Kidney capillary endothelial cell (primary cell): ENCODE measurements at places on chromosomes 3 and 15.

DNA sequence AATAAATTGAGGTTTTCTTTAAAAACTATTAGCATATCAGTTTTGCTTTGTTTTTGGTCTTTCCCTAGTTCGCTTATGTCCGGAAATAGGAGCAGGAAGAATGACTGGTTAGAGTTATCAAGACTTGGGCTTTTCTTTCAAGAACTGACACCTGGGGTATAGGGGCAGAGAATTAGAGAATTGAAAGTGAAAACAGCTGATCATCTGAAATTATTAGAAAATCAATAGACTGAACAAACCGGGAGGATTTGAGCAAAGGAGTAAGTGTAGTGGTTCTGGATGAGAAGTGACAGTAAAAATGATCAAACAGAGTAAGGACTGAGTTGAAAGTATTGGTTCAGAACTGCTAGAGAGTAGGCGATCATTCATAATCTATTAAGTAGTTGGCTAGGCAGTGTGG, 6.0 kb downstream of the MINDY2 start:
- no peak for DNase-seq

- no peak for DNase-seq
These were observed 67.2 kb downstream of the LSM3 start for GRCh38 chr3:14245822-14246221.

- no peak for DNase-seq
These were observed 13.4 kb downstream of the HTR3C start for GRCh38 chr3:184066211-184066610.

DNA sequence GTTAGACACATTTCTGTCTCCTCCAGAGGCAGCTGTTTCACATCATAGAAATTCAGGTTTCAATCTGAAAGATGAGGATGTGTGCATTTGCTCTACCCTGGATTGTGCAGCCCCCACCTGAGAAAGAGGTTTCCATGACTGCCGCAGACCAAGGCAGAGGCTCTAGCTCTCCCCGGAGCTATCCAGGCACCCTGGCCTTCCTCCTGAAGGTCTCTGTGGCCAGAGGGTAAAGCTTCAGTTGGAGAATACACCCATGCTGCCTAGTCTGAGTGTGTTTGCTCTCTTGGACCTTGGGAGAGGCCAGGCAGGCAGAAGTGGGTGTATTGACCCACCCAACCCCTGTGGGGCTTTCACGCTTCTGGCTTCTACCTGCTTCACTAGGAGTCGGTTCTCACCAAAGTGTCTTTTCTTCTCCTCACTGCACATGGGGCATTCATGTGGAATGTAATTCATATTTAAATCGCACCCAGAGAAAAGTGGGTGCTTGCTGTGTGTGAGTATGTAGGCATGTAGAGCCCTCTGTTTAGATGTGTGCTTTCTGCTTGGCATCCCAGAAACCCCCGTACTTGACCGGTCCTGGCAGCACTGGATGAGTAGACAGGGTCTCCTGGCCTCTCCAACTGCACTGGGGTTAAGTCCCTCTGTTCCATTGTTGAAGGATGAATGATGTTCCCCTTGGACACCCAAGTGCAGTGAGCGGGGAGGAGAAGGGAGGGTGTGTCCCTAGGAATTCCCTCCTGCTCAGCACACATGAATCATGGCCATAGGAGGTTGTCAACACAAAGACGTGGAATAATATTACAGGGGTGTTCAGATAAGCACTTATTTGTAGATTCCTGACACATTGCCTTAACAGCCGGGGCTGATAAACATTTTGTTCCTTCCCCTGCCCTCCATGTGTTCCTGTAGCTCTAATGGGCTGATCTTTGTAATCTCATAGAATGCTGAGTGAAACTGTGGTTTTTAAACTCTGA, 20.3 kb upstream of the RAB6B start:
- DNase-seq, result no peak

- no peak for DNase-seq
These were observed 31.9 kb upstream of the ATP13A3 start for GRCh38 chr3:194518652-194519051.

GRCh38 chr15:101086394-101087171, 165.3 kb downstream of the CHSY1 start:
- no peak for DNase-seq

DNA sequence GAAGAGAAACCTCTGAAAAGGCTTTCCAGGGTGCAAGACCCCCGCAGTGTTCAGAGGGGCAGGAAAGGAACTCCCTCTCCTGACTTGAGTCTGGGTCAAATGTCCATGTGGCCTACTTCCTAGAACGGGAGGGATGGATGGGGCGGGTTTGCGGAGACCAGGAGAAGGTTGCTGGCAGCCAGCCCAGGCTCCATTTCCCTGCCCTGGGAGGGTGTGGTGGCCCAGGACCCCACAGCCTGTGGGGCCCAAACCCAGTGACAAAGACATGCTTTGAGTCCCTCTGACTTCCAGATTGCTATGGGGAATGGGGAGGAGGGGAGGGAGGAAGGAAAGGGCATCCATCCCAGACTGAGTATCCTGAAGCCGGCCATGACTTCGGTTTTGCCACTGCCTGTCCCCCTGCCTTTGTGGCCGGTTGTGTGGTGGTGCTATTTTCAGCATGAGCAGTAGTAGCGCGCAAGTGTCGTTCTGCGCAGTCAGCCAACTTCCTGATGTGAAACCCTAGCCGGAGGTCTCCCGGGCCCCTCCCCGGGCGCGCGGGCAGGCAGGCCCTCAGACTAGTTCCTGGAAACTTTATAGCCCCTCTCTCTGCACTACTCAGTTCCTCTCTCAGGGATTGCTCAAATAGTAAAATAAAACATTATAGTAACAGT, 24.4 kb downstream of the MAGEF1 start:
- DNase-seq, result peak; percentile 8

- DNase-seq, result no peak
These were observed 137.4 kb downstream of the MBNL1 start for GRCh38 chr3:152405915-152406802.

DNA sequence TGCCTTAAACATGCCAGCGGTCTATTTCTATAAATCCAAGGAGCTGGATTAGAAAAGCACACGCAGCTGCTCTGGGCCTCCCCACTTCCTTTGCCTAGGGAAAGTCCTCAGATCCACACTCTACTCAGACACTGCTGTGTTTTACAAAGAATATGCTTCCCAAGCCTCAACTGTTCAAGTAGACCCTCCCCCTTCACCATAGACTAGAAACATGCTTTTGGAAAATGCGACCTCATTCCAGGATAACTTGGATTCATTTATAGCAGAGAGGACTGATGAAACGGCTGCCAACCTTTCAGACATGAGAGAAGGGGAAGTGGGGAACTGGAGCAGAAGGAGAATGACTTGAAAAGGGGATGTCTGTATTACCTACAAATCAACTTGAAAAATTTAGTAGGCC, 64.0 kb downstream of the P3H2 start:
- DNase-seq, result no peak

GRCh38 chr3:99984139-99984538, 130.2 kb downstream of the FILIP1L start:
- DNase-seq, result no peak

DNA sequence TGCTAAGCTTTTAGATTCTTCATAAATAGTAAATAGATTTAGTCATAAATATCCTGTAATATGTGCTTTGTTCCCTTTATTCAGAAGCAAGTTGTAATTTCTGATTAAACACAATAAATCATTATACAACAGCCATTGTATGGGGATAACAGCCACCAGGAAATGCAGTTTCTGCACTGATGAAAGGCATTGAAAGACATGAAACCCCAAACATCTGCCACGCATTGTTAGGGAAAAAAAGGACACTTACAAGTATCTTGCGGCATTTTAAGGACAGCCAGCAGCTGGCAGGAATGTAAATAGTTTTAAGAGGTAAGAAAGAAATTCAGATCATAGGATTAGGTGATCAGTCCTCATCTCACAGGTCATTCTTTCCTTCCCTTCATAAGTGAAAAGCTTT, 801.1 kb upstream of the LMCD1 start:
- no peak for DNase-seq

GRCh38 chr15:40762919-40763800, 708 bp upstream of the GCHFR start:
- no peak for DNase-seq

DNA sequence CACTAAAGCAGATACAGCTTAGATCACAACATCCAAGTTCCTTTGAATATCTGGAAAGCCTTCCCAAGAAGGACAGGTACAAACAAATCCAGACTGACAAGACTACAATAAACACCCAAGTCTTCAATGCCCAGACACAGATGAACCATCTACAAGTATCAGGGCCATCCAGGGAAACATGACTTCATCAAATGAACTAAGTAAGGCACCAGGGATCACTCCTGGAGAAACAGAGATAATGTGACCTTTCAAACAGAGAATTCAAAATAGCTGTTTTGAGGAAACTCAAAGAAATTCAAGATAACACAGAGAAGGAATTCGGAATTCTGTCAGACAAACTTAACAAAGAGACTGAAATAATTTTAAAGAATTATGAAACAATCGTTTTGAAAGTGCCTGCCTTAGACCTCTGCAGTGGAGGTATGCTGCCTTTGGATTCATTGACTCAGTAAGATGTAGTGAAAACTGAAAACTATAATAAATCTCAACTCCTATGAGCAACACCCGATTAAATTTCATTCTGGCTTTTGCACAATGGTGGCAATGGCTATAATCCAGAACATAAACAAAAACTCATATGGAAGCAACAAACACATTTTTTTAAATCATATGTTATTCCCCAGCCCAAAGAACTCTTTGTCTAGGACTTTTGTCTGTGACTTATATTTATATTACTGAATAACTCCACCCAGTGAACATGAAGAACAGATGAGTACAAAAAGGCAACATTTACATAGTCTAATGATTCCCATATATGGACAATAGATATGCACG, 12.6 kb upstream of the COL8A1 start:
- no peak for DNase-seq

GRCh38 chr3:33096093-33096868, 665 bp downstream of the GLB1 start:
- peak; percentile 30 for DNase-seq

DNA sequence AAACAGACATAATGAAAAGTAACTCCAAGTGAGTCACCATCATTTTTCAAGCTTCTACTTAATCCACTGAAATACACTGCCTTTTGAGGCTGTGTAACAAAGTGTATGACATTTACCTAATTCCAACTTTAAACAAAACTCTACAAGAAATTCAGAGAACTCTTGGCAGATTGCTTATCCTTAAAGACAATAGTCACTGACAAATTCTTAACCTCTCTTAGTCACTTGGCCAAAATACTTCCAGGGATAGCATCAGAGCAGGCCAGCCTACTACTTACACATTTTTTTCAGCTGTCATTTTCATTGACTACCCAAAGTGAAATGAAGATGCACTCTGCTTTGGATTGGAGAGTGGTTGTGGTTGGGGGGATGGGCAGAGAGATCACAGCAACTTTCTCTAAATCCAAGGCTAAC, 3.6 kb downstream of the WWTR1 start:
- DNase-seq, result peak; percentile 68

- no peak for DNase-seq
These were observed 6.1 kb upstream of the LEKR1 start for GRCh38 chr3:156819842-156820691.

DNA sequence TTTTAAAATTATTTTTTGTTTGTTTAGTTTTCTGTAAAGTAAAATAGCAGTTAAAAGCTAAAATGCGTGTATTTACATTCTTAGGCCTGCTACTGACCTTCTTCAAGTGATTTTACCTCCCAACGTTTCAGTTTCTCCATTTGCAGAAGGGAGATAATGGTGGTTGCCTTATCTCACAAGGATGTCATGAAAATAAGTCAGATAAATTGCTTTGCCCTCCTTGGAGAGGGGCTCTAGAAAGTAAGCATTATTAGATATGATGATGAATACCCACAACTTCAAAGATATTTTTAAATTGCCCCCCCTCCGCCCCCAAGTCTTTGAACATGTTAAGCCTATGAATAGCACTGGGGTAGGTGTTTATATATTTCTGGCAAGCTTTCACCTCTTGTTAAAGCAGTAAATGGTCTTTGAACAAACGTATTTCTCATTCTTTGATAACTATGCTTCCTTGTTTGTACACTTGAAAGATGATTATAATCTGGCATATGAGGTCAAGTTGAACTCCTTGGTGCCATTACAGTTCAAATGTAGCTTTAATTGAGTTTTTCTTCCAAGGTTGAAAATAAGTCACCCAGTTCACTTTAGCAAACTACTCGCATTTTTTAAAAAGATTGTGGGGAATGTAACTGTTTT, 6.4 kb downstream of the TERC start:
- no peak for DNase-seq

- no peak for DNase-seq
These were observed 158.7 kb upstream of the BHLHE40 start for GRCh38 chr3:4820296-4821121.

GRCh38 chr3:65443739-65444446, 594.8 kb downstream of the MAGI1 start:
- no peak for DNase-seq
